ENCODE measurements at places on chromosomes 3 and 15.

GRCh38 chr3:65425880-65426279 lies 612.8 kb downstream of the MAGI1 start:
- no peak overlapping the region for H3K4me3 ChIP-seq
- H3K36me3 ChIP-seq = peaks cover 5% of the 10 kb centered on the region
- H3K4me1 ChIP-seq = no peaks in the 10 kb centered on the region
- no peak overlapping the region for H3K27ac ChIP-seq
- no peaks in the 10 kb centered on the region for H3K27me3 ChIP-seq

DNA sequence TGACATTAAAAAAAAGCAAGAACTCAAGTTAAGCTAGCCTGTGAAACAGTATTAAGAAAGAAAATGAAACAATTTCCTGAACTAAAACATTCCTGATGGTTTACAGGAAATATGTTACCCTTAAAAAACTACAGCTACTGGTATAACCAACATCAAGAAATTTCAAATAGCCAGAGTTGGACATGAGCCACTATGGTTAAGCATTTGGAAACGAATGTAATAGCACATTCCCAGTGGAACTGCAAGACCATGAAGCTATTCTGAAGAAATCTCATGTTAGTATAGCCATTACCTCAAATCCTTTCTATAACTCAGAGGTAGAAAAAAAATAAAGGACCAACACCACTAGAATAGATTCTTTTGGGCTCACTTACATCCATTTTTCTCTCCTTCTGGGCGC lies 30.2 kb downstream of the CPNE4 start:
- no peak overlapping the region for H3K4me3 ChIP-seq
- DNase-seq = no peak

DNA sequence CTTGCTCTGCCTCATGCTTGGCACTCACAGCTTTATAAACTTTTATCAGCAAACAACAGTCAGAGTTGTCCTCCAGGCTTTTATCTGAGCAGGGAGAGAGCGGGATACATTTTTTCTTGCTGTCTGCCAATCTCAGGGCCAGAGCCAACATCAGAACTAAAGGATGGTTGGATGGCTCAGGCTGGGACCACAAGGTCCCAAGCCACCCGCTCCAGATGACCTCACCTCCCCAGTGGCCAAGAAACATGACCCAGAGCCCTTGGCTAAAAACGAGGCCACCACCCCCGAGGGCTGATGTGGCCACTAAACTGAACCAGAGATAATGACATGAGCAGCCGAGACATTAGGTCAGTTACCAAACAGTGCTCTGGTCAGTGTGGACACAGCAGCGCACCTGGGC lies 18.8 kb upstream of the SPATA12 start:
- H3K36me3 ChIP-seq = no peaks in the 10 kb centered on the region
- DNase-seq = no peak
- no peak overlapping the region for H3K27ac ChIP-seq

DNA sequence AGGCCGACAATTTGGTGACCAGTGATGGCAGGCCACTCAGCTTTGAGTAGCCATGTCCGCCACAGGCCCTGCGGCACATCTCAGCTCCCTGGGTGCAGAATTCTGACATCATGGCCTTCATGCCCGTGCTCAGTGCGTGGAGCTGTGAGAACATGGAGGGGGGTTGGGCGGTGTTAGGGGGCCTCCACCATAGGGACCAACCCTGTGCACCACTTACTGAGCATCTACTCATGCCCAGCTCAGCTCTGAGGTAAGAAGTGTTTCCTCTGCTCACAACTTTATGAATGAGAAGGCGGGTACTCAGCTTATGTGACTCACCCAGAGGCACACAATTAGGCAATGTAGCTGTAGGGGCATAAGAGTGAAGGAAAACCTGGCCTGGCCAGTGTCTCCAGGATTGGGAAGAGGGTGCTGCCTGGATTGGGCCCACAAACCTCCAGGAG lies 10.5 kb downstream of the ACOX2 start:
- H3K36me3 ChIP-seq = peaks cover 72% of the 10 kb centered on the region
- H3K4me3 ChIP-seq = no peak overlapping the region
- H3K27ac ChIP-seq = no peak overlapping the region

- H3K4me3 ChIP-seq = no peak overlapping the region
- no peak overlapping the region for H3K27ac ChIP-seq
- H3K4me1 ChIP-seq = no peaks in the 10 kb centered on the region
Measured at GRCh38 chr15:54250326-54250725, 272.1 kb downstream of the UNC13C start.
